GM23248 (cell line): ENCODE measurements at places on chromosomes 4 and X.

- peak; percentile 33 for DNase-seq
Observed at GRCh38 chrX:53674581-53674980, 11.9 kb downstream of the HUWE1 start.

DNA sequence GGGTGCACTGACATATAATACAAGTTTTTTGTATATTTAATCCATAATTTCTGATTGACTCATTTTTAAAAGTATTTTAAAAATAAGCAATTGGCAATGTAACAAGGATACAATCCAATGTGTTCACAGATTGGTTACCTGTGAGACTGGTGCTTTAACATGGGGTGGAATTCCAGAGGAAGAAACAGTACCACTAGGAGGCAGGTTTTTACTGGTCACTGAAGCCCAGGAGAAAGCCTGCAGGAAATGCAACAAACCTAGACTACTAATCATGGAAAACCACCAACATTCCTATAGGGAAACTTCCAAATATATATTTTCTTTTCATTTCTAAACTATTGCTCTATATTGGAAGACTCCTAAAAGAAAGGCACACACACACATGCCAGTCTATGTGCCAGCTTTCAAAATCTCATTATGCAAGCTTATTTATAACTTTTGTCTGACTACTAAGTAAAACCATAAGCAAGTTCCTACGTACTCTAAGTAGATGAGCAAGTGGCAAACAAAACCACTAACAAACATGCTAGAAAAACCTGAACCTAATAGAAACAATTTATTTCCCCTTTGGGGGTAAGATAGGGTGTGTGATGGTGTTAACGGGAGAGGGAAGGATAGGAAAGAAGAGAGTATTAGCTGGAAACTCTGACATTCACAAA lies 19.2 kb downstream of the G3BP2 start:
- peak; percentile 59 for DNase-seq

DNA sequence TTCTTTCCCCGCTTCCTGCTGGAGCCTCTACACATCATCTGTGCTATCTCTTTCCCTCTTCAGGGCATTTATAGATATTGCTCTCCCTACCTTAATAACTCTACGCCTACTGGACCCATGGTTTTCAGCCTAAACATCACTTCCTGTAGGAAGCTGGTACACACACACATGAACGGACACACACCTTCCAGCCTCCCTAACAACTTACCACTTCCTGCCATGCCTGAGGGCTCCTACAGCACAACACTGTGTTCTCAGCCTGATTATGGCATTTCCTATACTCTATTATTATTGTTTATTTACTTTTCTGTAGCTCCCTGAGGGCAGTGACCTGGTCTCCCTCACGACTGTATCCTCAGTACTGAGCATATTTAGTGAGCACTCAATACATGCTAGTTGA lies 163.6 kb upstream of the MAP3K15 start:
- no peak for DNase-seq

GRCh38 chr4:40395166-40395900 lies 60.2 kb downstream of the CHRNA9 start:
- DNase-seq: no peak

GRCh38 chrX:109294097-109294814 lies 187.6 kb downstream of the GUCY2F start:
- DNase-seq: peak; percentile 5

DNA sequence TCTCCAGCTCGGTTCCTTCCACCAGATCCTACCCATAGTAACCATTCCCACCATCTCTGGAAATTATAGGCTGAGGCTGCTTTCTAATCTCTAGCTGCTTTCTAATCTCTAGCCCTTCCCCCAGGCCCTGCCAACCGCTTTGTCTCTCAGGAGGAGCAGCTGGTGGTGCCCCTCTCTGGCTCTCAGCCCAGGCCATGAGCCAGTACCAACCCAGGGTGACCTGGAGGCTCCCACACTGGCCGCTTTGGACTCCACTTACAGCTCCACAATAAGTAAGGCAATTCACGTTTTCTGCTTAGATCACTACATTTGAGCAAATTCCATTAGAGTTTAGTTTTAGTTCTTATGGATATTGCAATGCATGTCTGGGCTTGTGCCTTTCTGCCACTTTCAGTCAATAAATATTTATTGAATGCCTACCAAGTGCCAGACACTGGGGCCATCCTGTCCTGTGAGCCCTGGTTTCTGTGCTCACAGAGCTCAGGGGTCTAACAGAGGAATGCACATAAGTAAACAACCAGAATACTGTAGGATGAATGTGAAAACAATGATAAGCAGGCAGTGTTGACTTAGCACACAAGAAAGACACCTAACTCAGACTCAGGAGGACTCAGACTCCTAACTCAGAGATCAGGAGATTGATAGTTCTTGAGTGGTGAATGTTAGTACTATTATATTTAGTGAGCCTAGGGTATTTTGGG lies 38.9 kb downstream of the SMC1A start:
- no peak for DNase-seq

DNA sequence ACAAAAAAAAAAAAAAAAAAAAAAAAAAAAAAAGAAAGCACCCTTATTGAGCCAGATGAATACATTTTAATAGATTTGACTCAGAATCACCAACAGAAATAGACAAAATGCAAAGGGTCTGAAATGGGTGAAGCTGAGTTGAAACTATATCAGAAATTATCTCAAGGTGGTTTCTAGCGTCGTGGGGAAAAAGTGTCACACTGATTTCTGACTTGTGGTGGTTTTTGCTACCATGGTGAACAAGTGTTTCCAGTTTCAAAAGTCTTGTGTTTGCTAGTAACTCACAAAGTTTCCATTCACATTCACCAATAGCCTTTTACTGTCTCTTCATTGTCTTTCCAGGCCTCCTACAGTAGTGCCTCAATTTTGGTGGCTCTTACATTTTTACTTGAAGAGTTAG lies 135.5 kb downstream of the ARHGAP24 start:
- no peak for DNase-seq

- peak; percentile 18 for DNase-seq
Observed at GRCh38 chr4:143726714-143727113, 26.2 kb upstream of the FREM3 start.

- DNase-seq: peak; percentile 71
Observed at GRCh38 chr4:176534566-176534965, 214.8 kb downstream of the SPCS3 start.

DNA sequence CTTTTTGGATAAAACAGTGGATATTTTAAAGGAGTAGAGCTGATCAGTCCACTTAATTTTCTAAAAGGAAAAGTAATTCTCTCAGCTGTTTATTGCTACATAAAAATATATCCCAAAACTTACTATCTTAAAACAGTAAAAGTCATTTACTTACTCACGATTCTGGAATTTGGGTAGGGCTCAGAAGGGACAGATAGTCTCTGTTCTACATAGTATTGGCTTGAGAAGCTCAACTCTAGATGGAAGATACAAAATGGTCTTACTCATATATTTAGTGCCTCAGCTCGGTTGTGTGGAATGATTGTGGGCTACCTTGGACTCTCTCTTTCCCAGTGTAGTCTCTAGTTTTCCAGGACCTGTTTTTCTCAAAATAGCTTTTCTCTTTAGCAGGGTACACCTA lies 691.5 kb upstream of the POU3F4 start:
- DNase-seq: no peak

- peak; percentile 36 for DNase-seq
Observed at GRCh38 chr4:70945452-70946055, 43.4 kb downstream of the MOB1B start.

DNA sequence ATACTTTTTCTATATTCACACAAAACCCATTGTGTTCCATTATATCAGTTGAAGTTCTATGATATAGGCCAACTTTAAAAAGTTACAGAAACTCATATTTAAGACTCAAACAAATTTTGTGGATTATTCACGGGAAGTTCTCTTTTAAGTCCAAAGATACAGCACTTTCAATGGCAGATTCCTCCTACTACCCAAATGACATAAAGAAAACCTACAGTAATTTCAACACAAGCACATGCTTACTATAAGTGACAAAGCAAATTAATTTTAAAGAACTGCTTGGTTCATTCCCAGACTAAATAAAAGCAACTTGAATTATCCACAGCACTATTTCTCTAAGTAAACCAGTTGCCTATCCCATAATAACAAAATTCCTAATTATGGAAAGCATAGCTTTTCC lies 4.1 kb downstream of the PPA2 start:
- no peak for DNase-seq

DNA sequence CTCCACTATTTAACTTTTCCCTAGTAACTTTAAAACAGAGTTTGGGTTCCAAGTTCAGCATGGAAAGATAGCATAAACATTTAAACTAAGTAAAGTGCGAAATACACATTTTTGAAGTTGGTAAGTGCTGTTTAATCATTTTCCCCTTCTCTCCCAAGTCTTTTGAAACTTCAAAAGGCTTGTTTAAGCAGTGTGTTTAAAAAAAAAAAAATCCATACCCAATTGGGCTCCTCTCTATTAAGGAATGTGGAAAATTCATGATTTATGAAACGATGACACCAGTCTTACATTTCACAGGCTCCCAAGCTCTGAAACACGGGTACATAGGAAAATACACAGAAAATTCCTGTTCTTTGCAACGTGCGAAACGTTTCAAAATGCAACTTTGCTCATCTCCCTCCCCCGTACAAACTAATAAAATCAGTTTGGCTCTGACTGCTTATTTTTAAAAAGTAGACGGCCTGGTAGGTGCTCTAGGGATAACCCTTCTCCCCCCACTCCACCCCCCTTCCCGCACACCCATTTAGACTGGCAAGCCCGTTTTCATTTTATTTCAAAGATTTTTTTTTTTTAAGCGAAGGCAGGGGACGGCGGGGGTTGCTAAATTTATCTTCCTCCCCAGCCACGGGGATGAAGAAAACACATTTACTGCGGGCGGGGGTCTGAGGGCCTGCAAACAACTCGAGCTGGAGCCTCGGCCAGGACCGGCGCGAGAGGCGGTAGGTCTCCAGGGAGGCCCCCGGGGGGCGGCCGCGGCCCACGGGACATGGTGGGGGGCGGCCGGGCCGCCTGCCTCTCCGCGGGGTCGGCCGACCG lies 786 bp upstream of the ZFX start:
- peak; percentile 72 for DNase-seq

DNA sequence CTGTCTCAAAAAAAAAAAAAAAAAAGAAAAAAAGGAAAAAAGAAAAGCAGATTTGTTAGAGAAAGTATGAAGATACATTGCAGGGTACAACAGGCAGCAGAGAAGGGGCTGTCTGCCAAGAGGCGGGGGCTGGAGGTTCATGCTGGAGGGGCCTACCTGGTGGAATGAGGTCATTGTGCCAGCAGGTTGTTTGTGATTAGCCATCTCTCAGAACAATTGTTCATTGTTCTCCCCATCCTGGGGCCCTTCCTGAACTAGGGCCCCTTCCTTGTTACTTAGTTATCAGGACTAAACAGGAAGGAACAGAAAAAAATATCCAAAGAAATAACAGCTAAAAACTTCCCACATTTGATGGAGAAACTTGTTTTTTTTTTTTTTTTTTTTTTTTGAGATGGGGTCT lies 14.0 kb upstream of the GPKOW start:
- DNase-seq: no peak

DNA sequence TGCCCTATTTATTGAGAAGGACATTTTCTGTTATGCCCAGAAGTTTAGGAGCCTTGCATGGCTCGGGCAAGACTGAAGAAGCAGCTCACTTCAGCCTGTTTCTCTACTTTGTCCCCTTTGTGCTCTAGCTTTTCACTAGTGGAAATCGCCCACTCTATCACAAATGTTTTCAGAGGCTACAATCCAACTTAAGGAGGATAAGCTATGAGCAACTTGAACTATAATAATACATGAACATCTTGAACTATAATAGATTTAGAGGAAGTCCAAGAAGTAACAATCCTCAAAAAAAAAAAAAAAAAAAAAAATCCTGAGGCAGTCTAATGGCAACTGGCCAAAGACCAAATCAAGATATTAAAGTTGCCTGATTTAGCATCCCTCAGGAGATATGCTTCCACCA lies 452.3 kb downstream of the IL1RAPL1 start:
- no peak for DNase-seq

- peak; percentile 68 for DNase-seq
Observed at GRCh38 chrX:129654652-129655546, at the start of gene APLN. TSS of gene APLN (minus strand) at chrX:129654956. CDS start at chrX:129654630, 326 bp downstream.

DNA sequence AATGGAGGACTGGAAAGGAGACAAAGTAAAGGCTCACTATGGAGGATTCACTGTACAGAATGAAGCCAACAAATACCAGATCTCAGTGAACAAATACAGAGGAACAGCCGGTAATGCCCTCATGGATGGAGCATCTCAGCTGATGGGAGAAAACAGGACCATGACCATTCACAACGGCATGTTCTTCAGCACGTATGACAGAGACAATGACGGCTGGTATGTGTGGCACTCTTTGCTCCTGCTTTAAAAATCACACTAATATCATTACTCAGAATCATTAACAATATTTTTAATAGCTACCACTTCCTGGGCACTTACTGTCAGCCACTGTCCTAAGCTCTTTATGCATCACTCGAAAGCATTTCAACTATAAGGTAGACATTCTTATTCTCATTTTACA lies 6.8 kb downstream of the FGB start:
- no peak for DNase-seq

GRCh38 chr4:8507196-8507570 lies 66.6 kb downstream of the TRMT44 start:
- DNase-seq: peak; percentile 85

DNA sequence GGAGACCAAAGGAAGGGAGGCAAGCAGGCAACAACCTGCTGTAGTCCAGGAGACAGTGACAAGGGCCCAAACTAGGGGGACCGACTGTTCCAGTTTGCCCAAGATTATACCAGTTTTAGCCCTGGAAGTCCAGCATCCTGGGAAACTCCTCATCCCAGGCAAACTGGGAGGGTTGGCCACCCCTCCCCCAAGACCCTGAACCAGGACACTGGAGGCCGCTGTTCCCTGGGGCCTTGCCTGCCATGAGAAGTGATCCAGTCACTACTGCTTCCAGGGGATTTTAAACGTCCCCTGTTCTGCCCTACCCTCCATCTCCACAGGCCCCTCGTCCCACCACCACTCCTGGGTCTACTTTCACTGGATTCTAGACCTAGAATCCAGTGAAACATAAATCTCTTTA lies 4.3 kb upstream of the DGAT2L6 start:
- no peak for DNase-seq

- no peak for DNase-seq
Observed at GRCh38 chr4:18012807-18013462, 8.6 kb downstream of the LCORL start.

DNA sequence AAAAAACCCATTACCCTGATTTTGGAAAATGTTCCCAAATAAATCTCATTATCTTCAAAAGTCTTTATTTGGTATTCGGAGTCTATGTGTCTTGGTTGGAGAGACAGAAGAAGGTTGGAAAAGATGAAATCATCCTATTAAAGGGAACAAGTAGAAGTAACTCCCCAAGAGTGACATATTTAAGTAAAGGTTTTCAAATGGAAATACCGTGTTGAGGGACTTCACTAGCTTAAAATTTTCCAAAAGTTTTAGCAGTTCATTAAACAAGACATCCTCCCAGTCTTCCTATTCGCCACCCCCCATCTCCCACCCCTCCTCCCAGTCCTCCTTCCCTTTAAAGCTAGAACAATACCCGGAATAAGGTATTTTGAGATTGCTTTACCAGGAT lies 62.7 kb upstream of the CCDC160 start:
- DNase-seq: no peak

- DNase-seq: no peak
Observed at GRCh38 chr4:156537286-156537685, 434.3 kb downstream of the PDGFC start.

- DNase-seq: no peak
Observed at GRCh38 chr4:86247906-86248305, 111.9 kb downstream of the MAPK10 start.
